Stimulated activated CD8-positive, alpha-beta memory T cell treated with anti-CD3 and anti-CD28 coated beads, Interleukin-15, amount 100 ng/mL, for 1 hour (primary cell): ENCODE measurements at places on chromosomes 13 and 19.

- DNase-seq = no peak
Measured at GRCh38 chr19:36950335-36951119, 34.4 kb downstream of the ZNF568 start.

DNA sequence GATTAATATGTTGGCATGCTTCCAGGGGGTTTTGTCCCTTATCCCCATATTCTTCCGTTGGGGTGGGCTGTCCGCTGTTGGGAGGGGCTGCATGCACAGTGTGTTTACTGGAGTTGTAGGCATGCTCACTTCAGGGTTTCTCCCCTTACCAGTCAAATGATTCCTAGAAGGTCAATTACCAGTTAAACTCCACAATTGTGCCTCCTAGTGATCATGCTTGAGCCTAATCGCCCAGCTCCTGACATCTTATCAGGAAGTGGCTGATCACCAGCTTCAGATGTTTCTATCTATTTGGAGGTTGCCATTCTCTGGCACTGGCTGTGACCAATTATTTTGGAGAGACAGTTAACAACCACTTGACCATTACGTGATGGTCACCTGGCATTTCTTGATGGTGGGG is 1090.0 kb downstream of the SLITRK5 start:
- DNase-seq = no peak

DNA sequence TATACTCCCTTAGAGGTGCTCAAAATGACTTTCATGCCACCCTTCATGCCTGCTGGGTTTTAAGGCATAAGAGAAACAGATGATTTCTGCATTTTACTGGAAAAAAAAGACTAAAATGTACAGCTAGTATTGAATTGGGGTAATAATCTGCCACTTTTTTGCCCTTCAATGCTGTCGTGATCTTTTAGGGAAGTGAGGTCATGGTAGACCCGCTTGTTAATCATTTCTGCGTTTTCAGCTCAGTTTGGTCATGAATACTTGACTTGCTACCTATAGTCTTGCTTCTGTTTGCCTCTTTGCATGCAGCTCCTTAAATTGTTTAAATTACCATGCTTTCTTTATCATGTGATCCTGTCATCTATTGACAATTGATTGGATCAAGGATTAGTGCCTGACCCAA is 90.4 kb downstream of the PCCA start:
- DNase-seq = no peak

- DNase-seq = no peak
Measured at GRCh38 chr19:45186509-45187334, 8.1 kb downstream of the BLOC1S3 start.

DNA sequence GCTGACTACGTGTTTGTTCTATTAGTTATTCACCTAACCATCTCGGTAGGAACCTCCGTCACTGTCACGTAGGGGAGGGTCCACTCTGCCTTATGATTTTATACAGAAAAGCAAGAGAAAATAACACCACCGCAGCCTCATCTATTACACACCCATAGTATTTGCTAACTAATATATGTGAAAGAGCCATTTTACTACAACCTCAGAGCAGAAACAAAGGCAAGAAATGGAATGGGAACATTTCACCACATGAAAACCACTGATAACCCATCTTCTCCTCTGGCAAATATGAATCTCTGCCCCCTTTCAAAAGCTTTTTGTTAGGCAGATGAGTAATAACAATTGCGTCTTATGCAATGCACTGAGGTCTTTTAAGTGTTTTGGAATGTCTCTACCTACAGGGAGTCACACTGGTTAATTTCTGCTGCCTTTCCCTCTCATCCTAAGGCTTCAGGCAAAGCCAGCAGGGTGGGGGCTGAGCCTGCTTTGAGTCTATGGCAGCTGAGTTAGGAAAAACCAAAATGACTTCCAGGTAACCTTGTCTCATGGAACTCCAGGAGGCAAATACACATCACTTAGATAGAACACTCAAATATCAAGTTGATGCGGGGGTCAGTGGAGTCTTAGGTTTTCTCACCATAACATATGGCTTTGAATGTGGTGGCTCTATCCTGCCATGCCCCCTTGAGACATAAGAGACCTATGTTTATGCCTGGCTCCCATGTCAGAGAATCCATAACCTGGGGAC is 15.0 kb downstream of the TSHZ3 start:
- no peak for DNase-seq

DNA sequence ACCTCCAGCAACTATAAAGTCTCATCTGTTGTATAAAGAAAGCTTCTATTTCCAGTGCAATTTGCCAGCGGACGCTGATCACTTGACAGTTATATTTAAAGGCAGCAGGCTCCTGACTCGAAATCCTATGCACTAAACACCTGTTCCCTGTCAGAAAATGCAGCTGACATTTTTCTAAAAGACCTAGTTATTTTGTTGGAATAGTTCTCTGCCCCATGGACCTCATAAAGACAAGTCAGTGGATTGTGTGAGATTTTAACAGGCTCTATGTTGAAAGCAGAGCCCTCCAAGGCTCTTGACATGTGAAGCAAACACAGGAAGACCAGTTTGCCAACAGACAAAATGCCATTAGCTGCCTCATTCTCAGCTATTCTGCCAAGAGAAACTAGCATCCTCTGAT is 304.7 kb upstream of the KLF12 start:
- DNase-seq = no peak
